Naive thymus-derived CD4-positive, alpha-beta T cell (primary cell): ENCODE measurements at places on chromosomes 5 and 9. TPM values are rescaled to one million over a fixed set of nuclear protein-coding genes. Genes with fewer than 3 reads are reported as not detected.
A peak's percentile ranks its signal among the peaks of the same experiment; 100 is the strongest.

DNA sequence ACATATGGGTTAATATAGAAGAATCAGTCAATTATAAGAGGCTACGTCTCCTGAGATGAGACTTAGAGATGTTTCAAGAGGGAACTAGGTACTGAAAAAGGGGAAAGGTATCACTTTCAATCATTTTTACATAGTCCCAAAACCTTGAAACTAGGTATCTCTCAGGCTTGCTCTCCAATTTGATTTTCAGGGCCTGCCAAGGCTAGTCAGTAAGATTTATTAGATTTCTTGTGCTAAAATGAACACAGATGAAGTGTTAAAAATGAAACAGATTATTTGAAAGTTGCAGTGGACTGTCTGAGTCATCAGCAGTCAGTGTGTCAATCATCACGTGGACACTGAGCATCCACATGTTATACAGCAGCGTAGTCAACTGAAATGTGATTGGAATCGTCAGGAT lies 591.1 kb downstream of the DTWD2 start:
- H3K36me3 ChIP-seq, result no peaks in the 10 kb centered on the region
- H3K4me1 ChIP-seq, result no peaks in the 10 kb centered on the region
- no peak overlapping the region for H3K27ac ChIP-seq
- H3K27me3 ChIP-seq, result no peaks in the 10 kb centered on the region
- DNase-seq, result no peak

GRCh38 chr9:16132513-16132912 lies 579.7 kb downstream of the CCDC171 start:
- H3K27ac ChIP-seq, result no peak overlapping the region
- no peaks in the 10 kb centered on the region for H3K4me1 ChIP-seq
- H3K4me3 ChIP-seq, result no peak overlapping the region
- H3K27me3 ChIP-seq, result no peaks in the 10 kb centered on the region

DNA sequence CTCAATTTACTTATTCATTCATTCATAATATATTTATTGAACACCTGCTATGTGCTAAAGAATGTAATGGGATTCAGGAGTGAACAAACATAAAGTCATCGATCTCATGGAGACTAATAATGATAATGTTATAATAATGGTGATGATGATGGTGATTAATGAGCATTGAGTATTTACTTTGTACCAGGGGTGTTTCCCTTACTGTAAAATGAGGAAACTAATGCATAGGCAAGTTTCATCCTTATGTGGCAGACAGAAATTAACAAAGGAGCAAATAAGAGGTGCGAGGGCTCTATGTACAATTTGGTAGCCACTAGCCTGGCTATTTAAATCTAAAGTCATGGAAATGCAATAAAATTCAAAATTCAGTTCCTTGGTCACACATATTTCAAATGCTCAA lies 11.1 kb upstream of the LCP2 start:
- H3K27me3 ChIP-seq, result no peaks in the 10 kb centered on the region
- DNase-seq, result no peak
- no peak overlapping the region for H3K4me3 ChIP-seq
- H3K4me1 ChIP-seq, result peaks cover 55% of the 10 kb centered on the region
- no peaks in the 10 kb centered on the region for H3K36me3 ChIP-seq

- no peaks in the 10 kb centered on the region for H3K4me1 ChIP-seq
- H3K27me3 ChIP-seq, result no peaks in the 10 kb centered on the region
- peak; percentile 51 for DNase-seq
- H3K27ac ChIP-seq, result no peak overlapping the region
- H3K36me3 ChIP-seq, result no peaks in the 10 kb centered on the region
These were observed 36.2 kb upstream of the OTULIN start for GRCh38 chr5:14628346-14628745.

DNA sequence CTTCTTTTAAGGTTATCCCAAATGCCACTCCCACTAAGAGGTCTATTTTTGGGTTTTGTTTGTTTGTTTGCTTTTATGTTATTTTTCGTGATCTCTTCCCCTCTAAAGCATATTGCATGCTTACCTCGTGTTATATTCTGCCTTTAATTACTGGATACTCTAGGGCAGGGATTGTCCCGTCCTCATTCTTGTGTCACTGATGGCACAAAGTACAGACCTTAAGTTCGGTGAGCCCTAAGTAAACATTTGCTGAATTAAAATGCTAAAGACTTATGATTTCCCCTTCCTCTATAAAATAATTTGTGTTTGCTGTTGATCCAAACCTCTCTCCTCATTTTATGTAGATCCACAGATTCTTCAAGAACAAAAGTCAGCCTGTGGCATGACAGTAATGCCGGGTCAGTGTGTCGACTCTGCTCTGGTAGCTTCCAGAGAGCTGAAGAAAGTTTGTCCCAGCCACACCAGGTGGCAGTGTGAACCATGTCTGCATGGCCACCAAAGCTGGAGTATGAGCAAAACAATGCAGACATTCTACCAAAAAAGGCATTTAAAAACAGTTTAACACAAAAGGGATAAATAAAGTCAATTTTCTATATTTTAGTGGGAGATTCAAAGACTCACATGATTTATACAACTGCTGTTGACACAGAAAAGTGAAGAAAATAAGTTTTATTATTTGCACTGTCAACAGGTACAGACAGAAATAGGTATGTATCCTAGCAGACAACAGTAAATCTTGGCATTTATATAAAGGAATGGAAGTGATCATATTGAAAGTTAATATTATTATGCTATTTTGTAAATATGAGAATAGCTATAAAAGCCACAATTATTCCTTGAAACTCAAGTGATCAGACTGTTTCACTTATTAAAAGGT lies 17.9 kb upstream of the POC5 start:
- no peak for DNase-seq
- H3K4me3 ChIP-seq, result no peak overlapping the region
- no peaks in the 10 kb centered on the region for H3K4me1 ChIP-seq
- no peaks in the 10 kb centered on the region for H3K27me3 ChIP-seq

GRCh38 chr5:117207088-117207668 lies 632.6 kb upstream of the SEMA6A start:
- H3K4me3 ChIP-seq, result no peak overlapping the region
- H3K27me3 ChIP-seq, result no peaks in the 10 kb centered on the region

DNA sequence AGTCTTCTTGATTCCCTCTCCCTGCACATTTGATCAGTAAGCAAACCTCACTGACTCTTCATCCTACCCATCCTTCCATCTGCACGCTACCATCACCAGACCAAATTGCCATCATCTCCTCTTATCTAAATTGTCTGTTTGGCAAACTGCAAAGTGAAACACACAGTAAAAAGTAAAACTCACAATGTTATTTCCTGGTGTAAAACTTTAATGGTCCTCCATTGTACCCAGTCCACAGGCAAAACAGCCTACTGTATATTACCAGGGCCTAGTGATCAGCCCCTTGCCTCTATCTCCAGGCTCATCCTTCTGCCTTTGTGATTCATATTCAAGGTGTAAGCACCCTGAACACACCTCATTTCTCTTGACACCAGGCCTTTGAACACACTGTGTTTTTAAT lies 83.3 kb upstream of the GPR151 start:
- H3K4me1 ChIP-seq, result no peaks in the 10 kb centered on the region
- no peak overlapping the region for H3K4me3 ChIP-seq
- no peak overlapping the region for H3K27ac ChIP-seq
- DNase-seq, result no peak

DNA sequence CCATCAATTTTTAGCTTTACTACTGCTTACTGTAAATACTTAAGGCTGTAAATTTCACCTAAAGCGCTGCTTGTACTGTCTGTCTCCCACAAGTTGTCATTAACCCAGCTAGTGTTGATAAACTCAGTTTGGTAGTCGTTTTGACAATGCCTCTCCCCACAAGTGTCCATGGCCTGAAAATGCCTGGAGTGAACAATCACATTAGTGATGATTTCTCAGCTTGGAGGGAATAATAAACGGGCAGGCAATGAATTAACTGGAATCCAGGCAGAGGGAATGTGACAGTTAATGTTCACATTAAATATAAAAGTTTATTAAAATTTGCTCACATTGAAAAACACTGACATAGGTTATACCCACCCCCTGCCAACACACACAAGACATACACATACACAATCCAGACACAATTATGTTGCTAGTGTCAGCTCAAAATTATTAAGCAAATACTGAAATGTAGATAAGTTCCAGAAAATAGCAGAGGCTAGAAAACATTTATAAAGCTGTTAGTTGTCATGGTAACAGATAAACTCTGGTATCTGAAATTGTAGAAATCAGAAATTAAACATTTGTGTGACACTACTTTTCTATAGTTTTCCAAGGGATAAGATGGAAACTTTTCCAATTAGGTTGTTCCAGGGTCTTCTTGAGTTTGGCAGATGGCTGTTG lies 341.9 kb downstream of the DIRAS2 start:
- no peak overlapping the region for H3K27ac ChIP-seq
- H3K36me3 ChIP-seq, result no peaks in the 10 kb centered on the region
- H3K4me1 ChIP-seq, result no peaks in the 10 kb centered on the region

GRCh38 chr5:122997294-122997693 lies 39.2 kb downstream of the PPIC start:
- no peaks in the 10 kb centered on the region for H3K4me1 ChIP-seq
- no peak overlapping the region for H3K27ac ChIP-seq
- no peaks in the 10 kb centered on the region for H3K36me3 ChIP-seq
- no peak overlapping the region for H3K4me3 ChIP-seq
- no peaks in the 10 kb centered on the region for H3K27me3 ChIP-seq

GRCh38 chr9:37447111-37447510 lies 18.1 kb downstream of the ZBTB5 start:
- no peak for DNase-seq
- H3K27ac ChIP-seq, result no peak overlapping the region
- H3K27me3 ChIP-seq, result no peaks in the 10 kb centered on the region
- peaks cover 3% of the 10 kb centered on the region for H3K36me3 ChIP-seq
- H3K4me1 ChIP-seq, result no peaks in the 10 kb centered on the region

GRCh38 chr5:21573416-21574314 lies 1279.5 kb downstream of the CDH12 start:
- no peak for DNase-seq
- no peaks in the 10 kb centered on the region for H3K4me1 ChIP-seq
- no peaks in the 10 kb centered on the region for H3K36me3 ChIP-seq

- no peak for DNase-seq
- H3K4me1 ChIP-seq, result no peaks in the 10 kb centered on the region
- no peak overlapping the region for H3K4me3 ChIP-seq
- H3K27ac ChIP-seq, result no peak overlapping the region
- no peaks in the 10 kb centered on the region for H3K36me3 ChIP-seq
These were observed 56.6 kb downstream of the C6 start for GRCh38 chr5:41156739-41157138.

DNA sequence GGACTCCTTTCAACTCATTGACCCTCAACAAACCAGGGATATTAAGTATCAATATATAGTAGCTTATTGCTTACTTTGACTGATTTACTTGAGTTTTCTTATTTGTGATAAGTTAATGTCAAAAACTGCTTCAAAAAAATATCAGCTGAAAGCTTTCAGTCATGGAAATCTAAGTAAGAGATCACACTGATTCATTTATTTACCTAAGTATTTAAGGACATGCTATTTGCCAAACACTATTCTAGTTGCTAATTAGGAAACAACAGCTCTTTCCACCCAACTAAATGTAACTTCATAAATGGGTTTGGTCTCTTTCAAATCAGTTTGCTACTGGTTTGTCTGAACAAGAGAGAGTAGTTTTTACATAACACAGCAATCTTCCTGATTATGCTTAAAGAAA lies 48.2 kb downstream of the CHD1 start:
- no peaks in the 10 kb centered on the region for H3K27me3 ChIP-seq
- H3K27ac ChIP-seq, result no peak overlapping the region
- H3K4me1 ChIP-seq, result no peaks in the 10 kb centered on the region
- DNase-seq, result no peak

DNA sequence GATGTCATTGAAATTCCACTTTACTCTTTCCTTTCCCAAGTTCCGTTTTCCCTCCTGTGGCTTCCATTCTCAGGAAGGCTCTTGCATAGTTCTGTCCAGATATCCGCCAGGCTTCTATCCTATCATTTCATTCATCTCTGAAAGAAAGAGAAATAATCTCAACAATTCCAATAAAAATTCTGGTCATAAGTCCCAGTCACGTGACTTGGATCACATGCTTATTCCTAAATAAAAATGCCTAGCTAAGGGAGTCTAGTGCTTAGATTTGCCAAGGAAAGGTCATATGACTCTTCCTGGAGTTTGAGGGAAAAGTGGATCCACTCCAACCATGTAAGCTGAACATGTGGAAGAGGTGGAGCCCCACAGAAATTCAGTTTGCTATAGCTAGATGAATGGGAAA lies 146.0 kb upstream of the PPP1R2B start:
- no peak overlapping the region for H3K4me3 ChIP-seq
- DNase-seq, result no peak
- no peak overlapping the region for H3K27ac ChIP-seq
- H3K4me1 ChIP-seq, result no peaks in the 10 kb centered on the region
- H3K27me3 ChIP-seq, result no peaks in the 10 kb centered on the region

GRCh38 chr5:159402311-159402710 lies 72.0 kb upstream of the IL12B start:
- H3K27me3 ChIP-seq, result no peaks in the 10 kb centered on the region
- H3K4me1 ChIP-seq, result no peaks in the 10 kb centered on the region
- H3K4me3 ChIP-seq, result no peak overlapping the region
- DNase-seq, result no peak

DNA sequence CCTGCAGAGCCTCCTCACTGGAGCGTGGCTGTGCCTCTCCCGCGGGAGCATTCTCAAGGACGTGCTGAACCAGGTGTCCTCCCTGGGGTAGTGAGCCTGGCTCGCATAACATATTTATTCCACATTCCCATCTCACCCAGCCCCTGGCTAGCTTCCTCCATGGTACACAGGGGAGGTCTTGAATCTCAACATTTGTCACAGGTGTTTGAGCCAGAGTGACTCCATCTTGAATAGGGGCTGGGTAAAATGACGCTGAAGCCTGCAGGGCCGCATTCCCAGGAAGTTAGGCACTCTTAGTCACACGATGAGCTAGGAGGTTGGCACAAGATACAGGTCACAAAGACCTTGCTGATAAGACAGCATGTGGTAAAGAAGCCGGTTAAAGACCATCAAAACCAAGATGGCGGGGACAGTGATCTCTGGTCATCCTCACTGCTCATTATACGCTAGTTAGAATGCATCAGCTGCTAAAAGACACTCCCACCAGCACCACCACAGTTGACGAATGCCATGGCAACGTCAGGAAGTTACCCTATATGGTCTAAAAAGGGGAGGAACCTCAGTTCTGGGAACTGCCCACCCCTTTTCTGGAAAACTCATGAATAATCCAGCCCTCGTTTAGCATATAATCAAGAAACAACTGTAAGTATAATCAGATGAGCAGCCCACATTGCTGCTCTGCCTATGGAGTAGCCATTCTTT lies 273.8 kb upstream of the IRX4 start:
- no peak overlapping the region for H3K27ac ChIP-seq
- no peaks in the 10 kb centered on the region for H3K36me3 ChIP-seq
- H3K27me3 ChIP-seq, result no peaks in the 10 kb centered on the region
- DNase-seq, result no peak

- H3K4me1 ChIP-seq, result no peaks in the 10 kb centered on the region
- H3K4me3 ChIP-seq, result no peak overlapping the region
- no peak overlapping the region for H3K27ac ChIP-seq
- no peak for DNase-seq
- no peaks in the 10 kb centered on the region for H3K27me3 ChIP-seq
These were observed 247.0 kb downstream of the CWC27 start for GRCh38 chr5:65015767-65016166.

DPYSL3 gene
- 0.08 TPM for total RNA-seq

PHF24 gene
- total RNA-seq, result not detected

DMGDH gene
- not detected for total RNA-seq

WWC1 gene
- total RNA-seq, result 0.56 TPM

NMUR2 gene
- total RNA-seq, result not detected

PRRT1B gene
- total RNA-seq, result not detected in 2 replicates

IFNA21 gene
- total RNA-seq, result not detected in 2 replicates

TMEM203 gene
- total RNA-seq, result 29.4 and 34.7 TPM in 2 replicates

KIF4B gene
- total RNA-seq, result not detected

C5orf52 gene
- total RNA-seq, result not detected

ZDHHC12 gene
- 25.7 TPM for total RNA-seq

ASPN gene
- total RNA-seq, result not detected

TUSC1 gene
- total RNA-seq, result 0.37 TPM
